Fibroblast of the conjunctiva (primary cell): ENCODE measurements at places on chromosomes 1 and 21.

- no peak for DNase-seq
Measured at GRCh38 chr1:155695072-155695471, 6.2 kb downstream of the DAP3 start.

DNA sequence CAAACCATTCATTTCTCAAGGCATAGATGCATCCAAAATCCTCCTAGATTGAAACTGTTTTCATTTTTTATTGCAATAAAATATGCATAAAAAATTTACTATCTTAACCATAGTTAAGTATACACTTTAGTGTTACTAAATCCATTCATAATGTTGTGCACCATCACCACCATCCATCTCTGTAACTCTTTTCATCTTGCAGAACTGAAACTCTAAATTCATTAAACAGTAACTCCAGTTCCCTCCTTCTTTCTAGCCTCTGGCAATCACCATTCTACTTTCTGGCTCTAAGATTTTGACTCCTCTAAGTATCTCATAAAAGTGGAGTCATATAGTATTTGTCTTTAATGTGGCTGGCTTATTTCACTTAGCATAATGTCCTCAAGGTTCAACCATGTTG lies 236.8 kb downstream of the SMYD3 start:
- DNase-seq: no peak

GRCh38 chr21:45318556-45319404 lies 31.1 kb upstream of the POFUT2 start:
- no peak for DNase-seq

DNA sequence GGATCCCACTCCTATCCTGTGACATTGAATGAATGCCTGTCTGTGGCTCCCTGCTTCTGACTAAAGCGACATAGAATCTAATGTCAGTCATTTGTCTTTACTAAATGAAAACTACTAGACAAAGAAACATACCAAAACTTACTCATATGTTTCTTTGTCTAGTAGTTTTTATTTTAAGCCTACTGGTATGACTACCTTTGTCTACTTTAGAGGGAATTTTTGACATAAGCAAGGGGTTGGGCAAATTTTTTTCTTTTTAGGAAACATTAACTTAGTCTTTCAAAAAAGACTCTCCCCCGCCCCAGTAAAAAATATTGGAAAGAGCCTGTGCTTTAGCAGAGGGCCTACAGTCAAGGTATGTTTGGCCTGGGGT lies 4.9 kb downstream of the NEK7 start:
- no peak for DNase-seq

DNA sequence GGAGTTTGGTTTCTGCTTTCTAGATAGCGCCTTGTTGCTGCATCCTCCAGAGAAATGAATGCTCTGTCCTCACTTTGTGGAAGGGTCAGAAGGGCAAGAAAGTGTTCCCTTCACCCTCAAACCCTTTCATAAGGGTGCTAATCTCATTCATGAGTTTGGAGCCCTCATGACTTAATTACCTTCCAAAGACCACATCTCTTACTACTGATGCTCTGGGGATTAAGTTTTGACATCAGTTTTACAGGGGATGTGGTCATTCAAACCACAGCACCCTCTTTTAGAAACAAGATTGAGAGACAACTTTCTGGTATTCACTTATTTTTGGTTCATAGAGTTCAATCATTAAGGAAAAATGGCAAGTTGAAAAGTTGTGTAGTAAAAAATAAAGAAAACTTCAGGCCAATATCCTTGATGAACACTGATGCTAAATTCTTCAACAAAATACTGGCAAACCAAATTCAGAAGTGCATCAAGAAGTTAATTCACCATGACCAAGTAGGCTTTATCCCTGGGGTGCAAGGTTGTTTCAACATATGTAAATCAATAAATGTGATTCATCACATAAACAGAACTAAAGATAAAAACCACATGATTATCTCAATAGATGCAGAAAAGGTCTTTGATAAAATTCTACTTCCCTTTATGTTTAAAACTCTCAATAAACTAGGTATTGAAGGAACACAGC lies 442.1 kb downstream of the PTBP2 start:
- DNase-seq: no peak

- peak; percentile 75 for DNase-seq
Measured at GRCh38 chr1:84753516-84754385, 63.5 kb upstream of the SSX2IP start.

GRCh38 chr21:34135330-34135729 lies 62.0 kb downstream of the MRPS6 start:
- DNase-seq: no peak

GRCh38 chr21:35578347-35578782 lies 482.0 kb downstream of the SETD4 start:
- no peak for DNase-seq

DNA sequence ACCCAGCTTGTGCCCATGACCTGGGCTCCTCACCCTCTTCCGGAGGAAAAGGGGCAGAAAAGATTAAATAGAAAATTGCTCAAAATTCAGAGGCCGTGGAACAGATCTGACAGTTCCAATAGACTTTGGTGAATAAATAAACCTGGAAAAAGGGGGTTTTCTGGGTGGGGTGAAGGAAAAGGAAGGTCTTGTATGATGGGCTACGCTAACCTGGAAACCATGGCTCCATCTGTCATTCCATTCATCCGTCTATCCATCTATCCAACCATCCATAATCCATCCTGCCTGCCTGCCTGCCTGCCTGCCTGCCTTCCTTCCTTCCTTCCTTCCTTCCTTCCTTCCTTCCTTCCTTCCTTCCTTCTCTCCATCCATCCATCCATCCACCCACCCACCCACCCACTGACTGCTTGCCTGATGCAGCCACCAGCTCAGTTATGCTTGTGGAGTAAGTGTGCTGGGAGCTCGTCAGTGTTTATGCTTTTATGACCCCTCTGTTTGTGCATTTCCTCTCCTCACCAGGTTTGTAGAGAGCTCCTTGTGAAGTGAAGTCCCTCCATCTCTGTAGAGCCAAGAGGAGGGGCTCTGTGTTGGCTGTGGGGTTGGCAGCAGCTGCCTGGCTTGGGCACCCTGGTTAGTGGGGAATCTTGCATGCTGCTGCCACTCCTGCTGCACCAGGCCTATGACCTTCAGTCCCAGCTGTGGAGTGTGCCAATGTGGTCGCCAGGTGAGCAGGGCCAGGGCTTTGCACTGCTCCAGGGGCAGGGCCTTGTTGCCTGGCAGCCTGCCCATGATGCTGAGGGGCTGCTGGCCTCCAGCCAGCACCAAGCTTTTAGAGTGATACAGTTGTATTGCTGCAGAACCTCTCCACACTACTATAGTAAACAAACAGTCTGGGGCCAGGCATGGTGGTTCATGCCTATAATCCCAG lies 16.0 kb upstream of the POU3F1 start:
- no peak for DNase-seq

- DNase-seq: no peak
Measured at GRCh38 chr1:7616076-7616832, 154.8 kb upstream of the VAMP3 start.

DNA sequence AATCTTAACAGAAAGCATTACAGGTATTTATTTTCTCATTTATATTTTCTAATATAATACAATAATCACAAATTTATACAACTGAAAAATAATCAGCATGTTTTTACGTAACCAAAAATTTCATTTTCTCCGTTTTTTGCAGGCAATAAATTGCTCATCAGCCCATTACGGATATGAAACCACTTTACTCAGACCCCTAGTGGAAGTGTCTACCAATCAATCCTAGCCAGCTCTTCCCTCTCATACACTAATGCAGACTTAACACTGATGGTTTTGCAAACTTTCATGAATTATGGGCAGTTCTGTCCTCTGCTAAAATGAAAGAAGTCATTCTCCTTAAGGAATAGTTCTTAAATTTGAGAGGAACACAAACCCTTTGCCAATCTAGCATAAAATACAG lies 124.7 kb downstream of the EIF4G3 start:
- DNase-seq: no peak

DNA sequence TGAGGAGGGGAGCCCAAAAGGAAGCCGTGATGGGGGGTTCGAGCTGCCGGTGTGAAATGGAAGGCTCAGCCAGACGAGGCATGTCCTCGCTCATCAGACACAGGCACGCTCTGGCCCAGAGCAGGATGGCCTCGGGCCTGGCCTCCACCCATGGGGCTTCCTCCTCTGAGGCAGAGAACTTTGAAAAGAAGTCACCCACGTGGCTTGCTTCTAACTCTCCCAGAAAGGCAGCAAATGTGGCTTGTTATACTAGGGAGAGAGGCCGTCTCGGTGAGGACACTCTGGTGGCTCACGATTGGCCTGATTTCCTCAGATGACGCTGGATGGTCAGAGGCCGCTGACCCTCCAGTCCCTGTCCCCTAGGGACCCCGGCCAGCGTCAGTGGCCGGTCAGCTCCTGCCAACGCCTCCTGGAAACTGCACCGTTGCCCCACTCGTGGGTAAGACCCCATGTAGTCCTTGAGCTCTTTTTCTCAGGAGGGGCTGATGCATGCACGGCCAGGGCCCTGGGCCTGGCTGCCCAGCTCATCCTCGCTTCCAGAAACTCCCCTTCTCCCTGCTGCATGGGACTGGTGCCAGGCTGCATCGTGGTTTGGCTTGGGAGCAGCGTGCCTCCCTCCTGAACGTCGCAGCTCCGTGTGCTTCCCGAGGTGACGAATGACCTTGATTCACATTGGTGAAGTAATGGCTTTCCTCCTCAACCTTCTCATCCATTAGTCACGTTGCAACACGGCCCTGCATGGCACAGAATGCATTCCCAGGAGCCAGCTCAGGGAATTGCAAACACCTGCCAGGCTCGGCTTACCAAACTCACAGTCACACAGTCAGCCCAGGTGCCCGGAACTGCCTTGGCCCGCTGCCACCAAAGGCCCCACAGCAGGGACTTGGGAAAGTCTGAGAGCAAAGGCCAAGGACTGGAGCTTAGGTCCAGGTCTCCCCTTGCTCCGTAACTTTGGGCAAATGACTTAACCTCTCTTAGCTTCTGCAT lies 58.8 kb downstream of the TOMM20 start:
- DNase-seq: no peak

DNA sequence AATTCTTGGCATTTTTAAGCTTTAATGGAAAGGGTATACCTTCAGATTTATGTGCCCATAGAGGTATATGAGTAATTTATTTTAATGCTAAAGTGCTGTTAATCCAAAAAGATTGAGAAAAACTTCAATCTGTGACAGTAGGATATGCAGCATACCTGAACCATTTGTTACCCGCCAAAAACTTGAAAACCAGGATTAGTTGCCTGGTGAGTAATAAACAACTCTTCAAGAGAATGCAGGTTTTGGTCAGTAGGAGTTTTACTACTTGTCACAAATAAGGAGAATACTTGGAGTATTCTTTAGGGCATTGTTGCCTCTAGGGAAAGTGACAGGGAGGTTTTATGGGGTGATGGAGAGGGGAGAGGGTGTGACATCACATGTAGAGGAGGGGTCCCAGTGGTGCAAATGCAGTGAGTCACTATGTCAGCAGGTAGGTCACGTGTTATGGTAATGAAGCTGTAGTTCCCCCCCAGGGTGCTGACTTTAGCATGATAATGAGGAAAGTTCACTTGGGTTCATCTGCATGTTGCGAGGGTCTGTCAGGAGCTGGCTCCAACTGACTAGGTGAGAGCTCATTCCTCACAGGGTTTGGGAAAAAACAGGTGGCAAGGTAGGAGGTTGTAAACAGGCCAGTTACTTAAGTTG lies 23.1 kb downstream of the USP25 start:
- no peak for DNase-seq

DNA sequence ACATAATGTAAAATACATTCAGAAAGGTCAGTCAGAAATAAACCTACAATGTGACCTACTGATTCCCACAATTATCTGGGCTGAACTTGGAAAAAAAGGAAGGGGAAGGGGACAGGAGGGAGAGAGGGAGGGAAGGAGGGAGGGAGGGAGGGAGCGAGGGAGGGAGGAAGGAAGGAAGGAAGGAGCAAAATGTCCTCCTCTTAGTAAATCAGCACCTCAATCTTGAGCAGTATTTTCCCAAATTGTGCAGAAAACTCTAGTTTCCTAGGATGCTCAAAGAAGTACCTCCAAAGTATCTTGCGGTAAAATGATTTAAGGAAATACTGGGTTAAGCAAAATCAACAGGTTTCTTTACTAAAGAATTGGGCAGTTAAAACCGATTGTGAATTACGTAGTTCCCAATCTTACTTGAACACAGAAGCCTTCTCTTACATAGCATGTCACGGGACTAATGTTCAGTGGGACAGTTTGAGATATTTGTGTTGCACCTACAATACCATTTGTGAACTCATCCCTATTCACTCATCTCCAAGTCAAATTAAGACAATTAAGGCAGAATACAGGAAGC lies 51.0 kb upstream of the ASPM start:
- DNase-seq: no peak

DNA sequence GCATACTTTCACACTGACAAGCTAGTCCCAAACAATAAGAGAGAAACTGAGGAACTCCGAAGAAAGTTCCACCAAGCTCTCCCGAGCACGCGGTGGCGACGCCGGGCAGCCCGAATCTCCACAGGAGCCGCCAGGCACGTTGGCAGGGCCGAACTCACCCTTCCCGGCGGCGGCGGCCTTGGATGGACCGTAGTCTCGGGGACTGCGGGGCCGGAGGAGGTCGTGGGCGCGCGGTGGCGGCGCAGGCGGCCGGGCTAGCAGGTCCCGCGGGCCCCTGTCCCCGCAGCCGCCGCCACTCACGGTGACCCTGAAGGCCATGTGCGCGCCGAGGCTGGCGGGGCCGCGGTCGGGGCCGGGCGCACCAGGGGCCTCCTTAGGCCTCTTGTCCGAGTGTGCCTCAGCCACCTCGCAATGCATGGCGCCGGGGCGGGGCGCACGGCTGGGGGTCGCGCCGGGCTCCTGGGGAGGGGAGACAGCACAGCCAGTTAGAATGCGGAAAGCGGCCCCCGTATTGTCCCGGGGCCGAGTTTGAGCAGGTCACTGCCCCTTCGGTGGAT lies 1.2 kb downstream of the GLIS1 start:
- DNase-seq: no peak

DNA sequence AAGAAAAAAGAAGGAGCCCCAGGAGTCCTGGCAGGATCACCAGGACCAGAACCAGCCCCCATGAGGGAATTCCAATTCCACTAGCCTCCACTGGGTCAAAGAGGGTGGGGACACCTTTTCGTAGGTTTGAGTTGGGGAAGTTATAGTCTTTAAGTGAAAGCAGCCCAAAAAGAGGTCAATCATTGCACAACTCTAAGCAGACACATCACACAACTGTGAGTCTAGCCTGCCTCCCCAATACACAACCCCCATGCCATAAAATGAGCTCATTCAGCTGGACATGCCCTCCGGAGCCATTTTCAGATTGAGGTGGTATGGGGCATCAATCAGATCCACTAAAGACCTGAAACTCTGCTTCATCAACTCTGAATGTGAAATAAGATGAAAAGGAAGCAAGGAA lies 179.9 kb downstream of the NPHP4 start:
- no peak for DNase-seq

GRCh38 chr1:54243022-54243421 lies 43.1 kb downstream of the MRPL37 start:
- no peak for DNase-seq

GRCh38 chr1:55286856-55287602 lies 71.9 kb upstream of the USP24 start:
- no peak for DNase-seq

GRCh38 chr1:191174298-191174697 lies 696.6 kb upstream of the BRINP3 start:
- DNase-seq: no peak
